ENCODE measurements at places on chromosomes 4 and X.

- DNase-seq = no peak
Observed at GRCh38 chr4:176755613-176756012, 37.1 kb downstream of the VEGFC start.

GRCh38 chrX:40343319-40343718, 237.5 kb upstream of the ATP6AP2 start:
- DNase-seq = no peak

GRCh38 chrX:30275498-30275897, 28.6 kb downstream of the MAGEB1 start:
- DNase-seq = no peak

DNA sequence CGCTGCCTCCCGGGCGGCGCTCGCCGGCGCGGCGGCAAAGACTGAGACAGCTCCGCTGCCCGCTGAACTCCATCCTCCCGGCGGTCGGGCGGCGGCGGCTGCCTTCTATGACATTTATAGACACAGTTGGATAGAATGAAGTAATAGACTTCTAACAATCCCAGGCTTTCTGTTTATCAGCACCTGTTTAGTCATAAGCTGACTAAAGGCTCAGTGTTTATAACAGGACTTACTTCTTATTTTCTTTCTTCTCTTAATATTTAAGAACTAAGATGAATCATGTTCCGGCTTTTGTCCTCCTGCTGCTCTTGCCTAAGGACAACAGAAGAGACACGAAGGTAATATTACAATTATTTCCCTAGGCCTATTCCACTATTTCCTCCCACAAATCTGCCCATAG, 3.9 kb downstream of the ARL13A start:
- no peak for DNase-seq

GRCh38 chr4:71221510-71222466, 117.0 kb upstream of the SLC4A4 start:
- no peak for DNase-seq

DNA sequence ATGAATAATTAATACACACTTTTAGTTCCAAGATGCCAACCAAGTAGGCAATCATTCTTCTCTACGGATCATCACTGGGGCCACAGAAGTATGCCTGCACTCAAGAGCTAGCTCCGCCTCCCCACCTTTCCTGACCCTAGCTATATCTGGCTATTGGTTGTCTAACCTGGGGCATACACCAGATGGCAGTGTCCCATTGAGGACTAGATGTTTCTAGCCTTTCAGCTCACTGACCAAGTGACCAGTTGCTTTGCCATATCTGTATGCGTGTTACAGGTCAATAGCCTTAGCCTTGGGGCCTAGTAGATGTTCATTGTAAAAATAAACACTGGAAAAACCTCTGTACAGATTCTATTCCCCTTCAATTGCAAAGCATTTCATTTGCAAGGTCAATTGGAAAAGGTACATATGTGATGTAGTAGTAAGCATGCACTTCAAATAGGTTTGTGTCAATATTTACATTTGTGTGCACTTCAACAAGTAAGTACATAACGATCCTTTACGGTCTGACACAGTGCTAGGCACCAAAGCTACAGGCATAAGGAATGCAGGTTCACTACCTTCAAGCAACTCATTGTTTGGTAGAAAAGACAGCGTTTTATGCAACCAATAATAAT, 521.7 kb downstream of the PPARGC1A start:
- no peak for DNase-seq

DNA sequence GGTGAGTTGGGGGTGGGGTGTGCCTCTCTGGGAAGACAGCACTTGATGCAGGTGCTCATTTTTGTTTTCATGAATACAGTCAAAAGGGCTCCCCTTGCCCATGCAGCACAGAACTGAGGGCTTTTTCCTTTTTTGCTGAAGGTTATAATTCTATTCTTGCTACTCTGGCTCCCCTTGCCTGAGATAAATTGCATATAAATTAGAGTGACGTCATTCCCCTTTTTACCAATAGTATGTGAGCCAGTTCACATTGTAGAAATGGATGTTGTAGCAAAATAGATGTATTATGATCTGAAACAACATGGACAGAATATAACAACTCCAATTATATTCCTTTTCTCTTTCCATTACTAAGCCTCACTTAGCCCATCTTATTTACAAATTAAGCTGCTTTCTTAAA, 28.4 kb downstream of the CXorf58 start:
- DNase-seq = no peak

- no peak for DNase-seq
Observed at GRCh38 chrX:149036086-149036485, 469.0 kb downstream of the IDS start.

GRCh38 chrX:32985544-32985943, 225.8 kb downstream of the DMD start:
- DNase-seq = no peak

GRCh38 chr4:151316645-151317044, 8.8 kb downstream of the SH3D19 start:
- DNase-seq = no peak

- DNase-seq = no peak
Observed at GRCh38 chr4:182421753-182422152, 178.6 kb downstream of the TENM3 start.

GRCh38 chr4:6461301-6462165, 10.9 kb downstream of the PPP2R2C start:
- no peak for DNase-seq

DNA sequence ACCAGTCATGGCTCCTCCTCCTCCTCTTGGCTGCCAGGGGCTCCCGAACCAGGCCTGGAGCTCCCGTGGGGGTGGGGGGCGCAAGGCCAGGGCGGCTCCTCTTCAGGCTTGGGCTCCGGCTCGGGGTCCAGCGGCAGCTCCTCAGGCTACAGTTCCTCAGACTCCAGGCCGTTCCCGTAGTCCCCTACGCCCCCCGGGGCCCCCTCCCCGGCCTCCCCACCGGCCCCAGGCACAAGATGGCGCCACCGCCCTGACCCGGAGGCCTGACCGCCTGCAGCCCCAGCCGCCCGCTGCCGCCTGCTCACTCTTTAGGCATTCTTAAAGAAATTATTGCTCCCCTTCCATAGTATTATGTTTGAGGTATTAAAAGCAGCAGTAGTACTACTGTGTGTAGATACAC, 54.5 kb downstream of the TAF1 start:
- DNase-seq = no peak

- DNase-seq = no peak
Observed at GRCh38 chr4:150501983-150502382, 80.0 kb upstream of the MAB21L2 start.

DNA sequence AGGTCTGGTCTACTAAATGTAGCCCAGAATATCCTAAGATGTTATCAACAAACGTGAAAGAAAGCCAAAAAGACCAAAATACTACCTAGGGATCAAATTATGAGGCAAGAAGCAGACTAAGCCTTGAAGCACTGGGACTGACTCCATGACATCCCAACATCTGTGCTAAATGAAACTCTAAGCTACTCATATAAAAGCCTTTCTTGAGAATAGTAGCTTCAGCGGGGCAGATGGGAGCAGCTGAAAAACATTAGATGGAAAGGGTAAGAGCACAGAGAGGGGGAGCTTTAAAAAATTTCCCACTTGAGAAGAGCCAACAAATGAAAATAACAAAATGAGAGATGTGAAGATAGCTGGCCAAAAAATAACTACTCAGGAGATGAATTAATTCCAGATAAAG, 81.7 kb downstream of the MAD2L1 start:
- no peak for DNase-seq

- DNase-seq = no peak
Observed at GRCh38 chr4:18180122-18180521, 158.6 kb upstream of the LCORL start.

- no peak for DNase-seq
Observed at GRCh38 chr4:107951551-107951950, 20.2 kb downstream of the CYP2U1 start.

DNA sequence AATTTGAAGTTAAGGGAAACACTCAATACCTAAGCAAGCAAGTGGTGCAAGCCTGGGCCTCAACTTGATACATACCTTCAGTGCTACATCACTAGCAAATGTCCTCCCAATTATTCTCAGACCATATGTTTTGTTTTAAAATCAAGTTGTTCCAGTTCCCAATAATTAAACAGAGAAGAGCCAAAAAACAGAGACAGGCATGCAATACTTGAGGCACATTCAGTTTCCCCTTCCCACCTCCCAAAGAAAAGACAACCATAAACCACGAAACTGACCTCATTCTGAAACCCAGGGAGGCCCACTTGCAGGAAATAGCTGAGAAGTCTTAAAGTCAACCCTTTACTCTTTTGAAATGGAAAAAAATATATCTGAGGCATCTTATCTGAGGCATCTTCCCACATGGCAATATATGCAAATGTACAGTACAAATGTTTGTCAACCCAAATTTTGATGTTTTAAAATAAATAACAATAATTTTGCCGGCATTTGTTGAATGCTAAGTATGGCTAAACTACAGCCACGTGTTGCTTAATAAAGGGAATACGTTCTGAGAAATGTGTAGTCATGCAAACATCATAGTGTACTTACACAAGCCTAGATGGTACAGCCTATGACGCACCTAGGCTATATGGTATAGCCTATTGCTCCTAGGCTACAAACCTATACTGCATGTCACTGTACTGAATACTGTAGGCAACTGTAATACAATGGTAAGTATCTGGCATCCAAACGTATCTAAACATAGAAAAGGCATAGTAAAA, 147.5 kb downstream of the TSPAN5 start:
- no peak for DNase-seq

DNA sequence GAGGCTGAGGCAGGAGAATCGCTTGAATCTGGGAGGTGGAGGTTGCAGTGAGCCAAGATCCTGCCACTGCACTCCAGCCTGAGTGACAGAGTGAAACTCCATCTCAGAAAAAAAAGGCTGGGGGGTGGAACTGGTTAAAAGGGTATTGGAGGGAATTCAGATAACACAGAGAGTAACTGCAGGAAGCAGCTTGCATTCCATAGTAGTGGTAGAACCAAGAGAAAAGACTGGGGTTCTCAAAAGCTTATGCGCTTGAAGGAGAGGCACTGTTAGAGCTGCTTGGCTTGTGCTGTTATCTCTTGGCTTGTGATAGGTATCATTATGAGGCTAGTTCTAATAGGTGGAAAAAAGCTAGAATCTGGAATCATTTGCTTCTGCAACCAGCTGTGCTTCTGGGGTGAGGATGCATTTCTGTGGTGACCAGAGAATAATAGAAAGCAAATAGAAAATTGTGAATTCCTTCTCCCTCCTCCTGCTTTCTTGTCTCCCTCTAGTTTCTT, 91.2 kb upstream of the ELOVL6 start:
- DNase-seq = no peak

DNA sequence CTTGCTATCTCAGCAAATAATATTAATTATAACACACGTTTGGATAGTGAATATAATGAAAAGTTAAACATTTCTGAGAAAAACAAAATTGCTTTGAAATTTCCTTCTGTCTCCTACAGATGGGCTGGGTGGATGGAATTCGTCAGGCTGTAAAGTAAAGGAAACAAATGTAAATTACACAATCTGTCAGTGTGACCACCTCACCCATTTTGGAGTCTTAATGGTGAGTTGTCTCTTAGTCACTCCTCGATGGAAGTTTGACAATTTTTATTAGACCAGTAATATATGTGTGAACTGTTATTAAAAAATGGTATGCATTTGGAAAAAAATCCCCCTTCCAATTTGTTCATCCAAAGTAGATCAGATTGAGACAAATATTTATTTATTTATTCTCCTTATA, 92.5 kb upstream of the BRS3 start:
- DNase-seq = no peak

DNA sequence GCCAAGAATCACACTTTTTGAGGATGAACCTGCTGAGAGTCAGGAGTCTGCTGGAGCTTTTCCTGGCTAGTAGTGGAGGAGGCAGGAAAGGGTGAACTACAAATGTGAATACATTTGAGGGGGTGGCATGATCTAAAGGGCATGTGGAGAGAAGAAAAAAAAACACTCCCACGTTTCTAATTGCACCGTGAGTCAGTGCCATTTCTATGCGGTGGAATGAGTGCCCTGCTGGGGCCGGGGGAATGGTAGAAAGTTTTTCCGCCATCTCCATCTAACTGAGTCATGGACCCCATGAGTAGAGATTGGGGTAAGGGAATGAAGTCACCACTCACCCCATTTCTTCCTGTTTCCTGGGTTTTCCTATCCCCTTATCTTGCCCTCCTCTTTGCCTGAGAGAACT, 19.8 kb downstream of the BEX3 start:
- DNase-seq = no peak

DNA sequence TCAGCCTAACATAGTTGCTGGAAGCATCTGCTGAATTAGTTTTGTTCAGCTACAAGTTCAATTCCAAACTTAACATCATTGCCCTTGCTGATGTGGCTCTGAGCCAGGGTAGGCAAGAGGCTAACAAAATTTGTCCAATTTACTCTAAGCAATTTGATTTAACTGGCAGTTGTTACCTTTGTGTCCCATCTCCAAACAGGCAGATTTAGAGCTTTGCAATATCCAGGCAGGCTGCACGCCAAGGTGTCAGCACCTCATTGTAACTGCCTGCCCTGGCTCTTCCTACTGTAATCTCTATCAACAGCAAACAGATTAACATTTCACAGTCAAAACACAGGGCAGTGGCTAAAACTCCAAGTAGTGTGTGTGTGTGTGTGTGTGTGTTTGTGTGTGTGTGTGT, 2070.6 kb downstream of the PCDH7 start:
- DNase-seq = no peak

All from activated CD4-positive, alpha-beta T cell treated with anti-CD3 and anti-CD28 coated beads, Interleukin-2, amount 50 U/mL, for 4 hours (primary cell).